Esophagus squamous epithelium (tissue), 5 donors: ENCODE measurements at places on chromosomes 5 and 9.

DNA sequence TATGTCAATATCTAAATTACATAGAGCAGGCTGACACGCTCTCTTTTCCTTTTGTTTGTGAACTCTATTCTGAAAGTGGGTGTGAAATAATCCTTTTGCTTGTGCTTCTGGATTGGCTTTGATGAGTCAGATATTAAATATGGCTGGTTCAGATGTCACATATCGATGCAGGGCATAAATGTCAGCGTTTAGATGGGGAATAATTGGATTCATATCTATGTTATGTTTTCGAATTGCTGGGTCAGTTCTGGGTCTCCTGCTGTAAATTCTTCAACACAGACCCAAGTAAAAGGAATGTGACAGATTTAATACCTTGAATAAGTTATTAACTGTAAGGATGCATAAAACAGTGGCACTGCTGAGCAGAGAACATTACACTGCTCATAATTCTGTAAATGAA, 118.7 kb upstream of the SNX2 start:
- no peak for DNase-seq

DNA sequence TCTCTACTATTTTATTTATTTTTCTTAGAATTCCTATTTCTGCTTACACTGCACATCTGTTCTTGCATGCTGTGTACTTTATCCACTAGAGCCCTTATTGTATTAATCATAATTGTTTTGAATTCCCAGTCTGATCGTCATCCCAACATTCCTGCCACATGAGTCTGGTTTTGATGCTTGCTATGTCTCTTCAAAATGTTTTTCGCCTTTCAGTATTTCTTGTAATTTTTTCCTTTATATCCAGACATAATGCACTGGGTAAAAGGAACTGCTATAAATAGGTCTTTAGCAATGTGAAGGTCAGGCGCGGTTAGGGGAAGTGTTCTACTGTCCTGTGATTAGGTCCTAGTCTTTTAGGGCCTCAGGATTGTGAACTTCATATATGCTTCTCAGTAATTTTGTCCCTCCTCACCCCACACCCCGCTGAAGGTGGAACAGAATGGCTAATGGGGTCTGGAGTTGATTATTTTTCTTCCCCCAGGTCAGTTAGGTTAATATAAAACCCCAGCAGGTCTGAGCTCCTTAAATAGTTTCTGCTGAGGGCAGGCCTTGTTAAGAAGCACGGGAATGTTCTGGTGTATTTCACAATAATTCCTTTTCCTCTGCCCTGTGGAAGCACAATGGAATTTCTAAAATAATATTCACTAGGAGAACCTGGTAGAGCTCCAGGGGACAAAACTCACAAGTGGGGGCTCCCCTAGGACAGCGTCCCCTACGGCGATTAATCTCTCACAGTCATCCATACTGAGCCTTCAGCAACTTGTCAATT, 146.6 kb upstream of the TUT7 start:
- DNase-seq, result no peak

DNA sequence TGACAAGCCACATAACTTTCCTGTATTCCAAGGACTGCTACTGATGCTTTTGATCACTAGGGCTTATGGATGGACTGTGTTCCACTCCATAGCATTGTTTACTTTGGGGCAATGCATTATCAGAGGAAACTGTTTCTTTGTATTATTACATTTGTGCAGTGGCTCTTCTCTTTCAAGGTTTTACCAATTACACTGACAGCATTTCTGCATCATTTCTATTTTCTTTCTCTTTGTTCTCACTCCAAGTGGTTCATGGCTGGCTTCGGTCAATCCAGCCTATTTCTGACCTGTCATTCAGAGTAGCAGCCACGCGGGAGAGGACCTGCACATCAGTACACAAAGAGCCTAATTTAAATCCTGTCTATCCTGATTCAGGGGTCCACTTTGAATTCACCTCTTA, 711.0 kb downstream of the TLE4 start:
- DNase-seq, result no peak

DNA sequence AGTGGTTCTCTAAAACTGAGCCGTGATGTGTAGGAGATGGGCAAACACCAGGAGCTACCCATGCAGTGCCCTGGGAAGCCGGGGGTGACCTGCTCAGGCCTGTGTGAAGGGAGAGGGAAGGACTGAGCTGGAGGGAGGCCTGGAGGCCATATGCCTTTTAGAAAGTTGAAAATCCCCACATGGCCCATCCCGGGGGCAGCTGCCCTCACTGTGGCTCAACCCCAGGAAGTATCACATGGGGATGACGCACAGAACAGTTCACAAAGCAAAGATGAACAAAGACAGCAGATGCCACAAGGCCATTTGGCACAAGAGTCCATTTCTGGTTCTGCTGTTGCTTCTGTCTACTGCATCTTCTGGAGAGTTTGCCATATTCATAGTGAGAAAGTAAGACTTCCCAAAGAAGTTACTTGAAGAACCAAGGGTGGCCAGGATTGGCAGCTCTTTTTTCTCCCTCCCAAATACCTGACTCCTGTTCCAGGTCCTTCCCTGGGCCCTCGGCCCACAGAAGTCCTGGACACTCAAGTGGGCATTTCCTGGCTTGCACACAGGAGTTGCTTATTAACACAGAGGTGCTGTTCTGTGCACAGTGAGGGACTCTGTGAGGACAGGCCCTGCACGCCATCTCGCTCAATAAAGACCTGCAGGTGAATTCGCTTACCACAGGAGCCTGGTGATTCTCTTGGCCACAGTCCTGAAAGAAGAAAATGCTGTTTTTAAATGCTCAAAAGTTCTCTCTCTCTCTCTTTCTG, 25.1 kb downstream of the ACSL6 start:
- no peak for DNase-seq

- no peak for DNase-seq
Observed at GRCh38 chr9:138076650-138077009, 199.0 kb downstream of the CACNA1B start.

DNA sequence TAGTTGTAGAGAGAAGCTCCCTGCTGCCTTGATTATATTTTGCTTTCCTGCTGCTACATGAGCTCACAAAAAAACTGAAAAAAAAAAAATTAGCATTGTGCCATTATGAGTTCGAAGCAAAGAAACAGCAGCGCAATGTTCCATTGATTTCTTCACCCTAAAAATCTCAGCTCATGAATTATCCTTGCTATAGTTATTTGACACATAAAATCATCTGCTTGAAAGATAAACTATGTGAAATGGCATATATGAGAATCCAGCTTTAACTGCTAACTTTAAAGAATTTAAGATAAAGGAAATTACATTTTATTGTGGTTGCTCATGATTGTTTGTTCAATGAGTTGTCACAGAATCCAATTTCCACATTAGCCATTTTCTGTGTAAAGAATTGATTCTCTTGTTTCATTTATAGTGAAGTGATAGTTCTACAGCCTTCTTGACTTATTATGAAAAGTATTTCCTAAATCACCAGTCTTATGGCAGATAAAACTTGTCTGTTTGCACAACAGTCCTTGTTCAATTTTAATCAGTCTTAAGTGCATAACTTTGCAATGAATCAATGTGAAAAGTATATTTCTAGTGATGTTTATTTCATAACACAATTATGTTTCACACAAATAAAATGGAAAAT, 1275.0 kb upstream of the CDH9 start:
- DNase-seq, result no peak

GRCh38 chr9:9855177-9856078, 757.4 kb downstream of the PTPRD start:
- no peak for DNase-seq

DNA sequence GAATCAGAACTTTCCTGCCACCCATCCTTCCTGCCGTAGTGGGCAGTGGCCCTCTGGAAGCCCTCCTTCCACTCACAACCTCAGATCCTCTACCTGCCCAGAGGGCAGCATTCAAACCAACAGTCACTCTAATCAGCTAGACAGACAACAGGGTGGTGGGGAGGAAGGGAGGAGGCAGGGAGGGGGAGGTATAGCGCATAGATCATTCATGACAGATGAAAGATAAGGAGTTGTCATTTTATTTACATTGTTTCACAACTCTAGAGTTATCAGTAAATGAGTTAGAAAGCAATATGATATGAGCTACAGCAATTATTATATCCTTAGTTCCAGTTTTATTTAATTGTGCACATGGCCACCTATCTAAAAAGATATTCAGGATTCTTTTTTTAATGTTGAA, 852 bp downstream of the IL9 start:
- no peak for DNase-seq

GRCh38 chr9:136121801-136122200, 3.1 kb upstream of the TMEM250 start:
- no peak for DNase-seq

DNA sequence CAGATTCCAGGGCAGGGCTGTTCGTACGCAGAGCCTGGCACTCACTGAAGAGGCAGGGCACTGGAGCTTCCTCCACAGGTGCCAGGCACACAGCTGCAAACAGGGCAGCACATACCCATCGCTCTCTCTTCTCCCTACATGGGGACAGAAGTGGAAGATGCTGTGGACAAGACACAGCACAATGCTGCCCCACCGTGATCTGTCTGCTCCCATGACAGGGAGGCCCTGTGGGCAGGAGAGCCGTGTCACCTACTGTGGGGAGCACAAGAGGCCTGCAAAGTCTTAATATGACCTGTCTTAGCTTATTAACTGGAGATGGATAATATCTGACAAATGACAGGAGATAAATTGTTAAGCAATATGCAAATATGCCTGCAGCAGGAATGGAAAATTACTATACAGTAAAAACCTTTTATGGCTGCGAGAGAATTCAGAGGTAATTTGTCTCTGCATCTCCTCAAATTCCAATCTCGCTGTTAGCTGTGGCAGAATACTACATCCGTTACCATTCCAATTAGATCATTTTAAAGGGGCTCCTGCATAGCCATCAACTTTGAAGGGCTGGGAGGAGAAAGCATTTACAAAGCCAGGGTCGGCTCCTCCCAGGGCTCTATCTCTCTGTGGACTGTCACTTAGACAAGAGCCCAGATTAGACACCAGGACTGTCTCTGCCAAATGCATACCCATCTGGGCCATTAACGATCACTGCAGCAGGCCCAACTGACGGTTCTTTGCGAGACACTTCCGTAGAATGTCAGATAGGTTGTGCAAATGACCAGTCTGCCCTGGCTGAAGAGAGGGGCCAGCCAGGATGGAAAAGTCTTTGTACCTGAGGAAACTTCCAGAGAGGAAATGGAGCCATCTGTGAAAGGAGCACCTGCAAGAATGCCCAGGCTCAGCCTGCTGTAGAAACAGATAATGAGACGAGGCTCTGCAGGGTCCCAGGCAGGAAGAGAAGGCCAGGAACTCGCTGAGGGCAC, 90.7 kb upstream of the FSTL4 start:
- no peak for DNase-seq

- no peak for DNase-seq
Observed at GRCh38 chr5:142461028-142461590, 136.3 kb upstream of the SPRY4 start.

DNA sequence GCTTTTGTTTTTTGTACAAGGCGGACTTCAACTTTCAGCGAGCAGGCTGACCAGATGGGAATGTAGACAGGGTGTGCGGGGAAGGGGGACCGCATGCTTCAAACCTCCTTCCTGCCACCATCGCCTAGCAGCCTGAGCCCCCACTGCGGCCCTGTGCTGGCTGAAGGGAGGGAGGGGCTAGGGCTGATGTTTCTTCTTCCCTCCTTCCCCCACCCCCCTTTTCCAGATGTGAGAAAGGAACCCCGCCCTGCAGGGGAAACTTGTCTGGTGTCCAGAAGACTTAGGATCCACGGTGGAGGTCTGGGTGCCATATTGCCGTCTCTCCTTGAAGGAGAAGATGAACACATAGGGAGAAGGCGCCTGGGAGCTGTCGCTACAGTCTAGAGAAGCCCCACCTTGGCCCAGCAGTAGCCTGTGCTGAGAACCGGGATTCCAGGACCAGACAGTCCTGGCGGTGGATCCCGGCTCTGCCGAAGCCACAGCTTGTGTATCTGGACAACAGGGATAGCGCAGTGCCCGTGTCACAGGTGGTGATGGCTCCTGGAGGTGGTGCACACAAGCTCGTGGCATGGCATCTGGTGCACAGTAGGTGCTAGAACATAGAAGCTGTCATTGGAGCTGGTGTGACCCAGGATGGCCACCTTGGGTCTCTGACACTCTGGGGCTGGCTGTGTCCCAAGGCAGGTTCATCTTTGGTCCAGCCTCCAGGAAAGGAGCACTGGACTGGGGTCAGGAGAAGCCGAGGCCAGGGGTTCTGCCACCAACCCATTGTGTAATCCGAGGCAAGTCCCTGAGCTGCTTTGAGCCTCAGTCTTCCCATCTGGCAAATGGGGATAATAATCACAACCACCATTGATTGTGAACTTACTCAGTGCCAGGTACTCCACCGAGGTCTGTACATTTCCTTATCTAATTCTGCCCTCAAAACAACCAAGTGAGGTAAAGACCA, 205.6 kb downstream of the C9orf50 start:
- DNase-seq, result no peak

DNA sequence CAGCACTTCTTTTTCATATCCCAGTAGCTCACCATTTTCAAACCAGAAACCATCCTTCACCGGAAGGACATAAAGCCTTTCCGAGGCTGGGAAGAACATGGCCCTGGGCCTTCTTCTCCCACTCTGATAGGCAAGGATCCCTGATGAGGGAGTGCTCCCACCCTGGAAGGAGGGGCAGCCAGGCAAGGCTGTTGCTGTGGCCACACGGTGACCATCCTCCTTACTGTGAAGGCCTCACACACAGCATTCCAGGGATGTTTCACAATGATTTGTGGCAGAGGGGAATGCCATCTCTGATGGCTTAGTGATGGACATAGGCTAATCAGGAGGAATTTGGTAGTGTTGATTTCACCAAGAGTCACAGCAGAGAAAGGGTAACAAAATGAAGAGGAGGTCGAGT, 130.7 kb downstream of the ADAMTS12 start:
- no peak for DNase-seq

DNA sequence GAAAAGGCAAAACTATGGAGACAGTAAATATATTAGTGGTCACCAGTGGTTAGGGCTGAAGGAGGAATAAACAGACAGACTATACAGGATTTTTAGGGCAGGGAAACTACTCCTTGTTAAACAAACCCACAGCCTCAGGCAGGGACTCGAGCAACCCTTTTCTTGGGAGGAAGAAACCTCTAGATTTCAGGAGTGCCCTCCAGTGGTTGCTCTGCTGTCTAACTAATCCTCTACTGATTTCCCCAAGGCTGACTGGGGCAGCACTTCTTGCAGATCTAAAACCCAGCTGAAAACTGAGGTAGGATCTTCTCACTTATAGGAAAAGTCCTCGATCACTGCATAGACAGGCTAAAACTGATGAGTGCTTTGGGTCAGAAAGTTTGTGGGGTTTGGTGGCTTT, 176.8 kb downstream of the ISOC1 start:
- DNase-seq, result no peak

GRCh38 chr5:91339063-91339705, 43.9 kb downstream of the ARRDC3 start:
- no peak for DNase-seq

DNA sequence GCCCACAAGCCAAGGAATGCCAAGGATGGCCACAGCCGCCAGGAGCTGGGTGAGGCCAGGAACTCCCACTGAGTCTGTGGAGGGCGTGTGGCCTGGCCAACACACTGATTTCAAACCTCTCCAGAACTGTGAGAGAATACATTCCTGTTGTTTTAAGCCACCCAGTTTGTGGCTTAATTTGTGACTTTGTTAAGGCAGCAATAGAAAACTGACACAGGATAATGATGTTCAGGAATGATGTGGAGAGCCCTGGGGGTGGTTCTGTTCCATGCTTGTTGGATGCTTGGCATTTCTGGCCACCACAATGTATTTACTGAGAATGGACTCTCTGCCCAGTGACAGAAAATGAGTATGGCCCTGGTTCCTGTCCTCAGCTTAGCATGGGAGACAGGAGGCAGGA, 82.8 kb downstream of the DAP start:
- DNase-seq, result no peak

GRCh38 chr9:13387734-13388067, 108.2 kb upstream of the MPDZ start:
- DNase-seq, result no peak
